ENCODE measurements at places on chromosomes 4 and X.

- DNase-seq = no peak
Observed at GRCh38 chrX:50812995-50813842, 775 bp downstream of the SHROOM4 start.

GRCh38 chr4:76809594-76810305 lies 88.2 kb downstream of the SOWAHB start:
- no peak for DNase-seq

GRCh38 chr4:185903205-185903604 lies 91.2 kb upstream of the SORBS2 start:
- DNase-seq = no peak

DNA sequence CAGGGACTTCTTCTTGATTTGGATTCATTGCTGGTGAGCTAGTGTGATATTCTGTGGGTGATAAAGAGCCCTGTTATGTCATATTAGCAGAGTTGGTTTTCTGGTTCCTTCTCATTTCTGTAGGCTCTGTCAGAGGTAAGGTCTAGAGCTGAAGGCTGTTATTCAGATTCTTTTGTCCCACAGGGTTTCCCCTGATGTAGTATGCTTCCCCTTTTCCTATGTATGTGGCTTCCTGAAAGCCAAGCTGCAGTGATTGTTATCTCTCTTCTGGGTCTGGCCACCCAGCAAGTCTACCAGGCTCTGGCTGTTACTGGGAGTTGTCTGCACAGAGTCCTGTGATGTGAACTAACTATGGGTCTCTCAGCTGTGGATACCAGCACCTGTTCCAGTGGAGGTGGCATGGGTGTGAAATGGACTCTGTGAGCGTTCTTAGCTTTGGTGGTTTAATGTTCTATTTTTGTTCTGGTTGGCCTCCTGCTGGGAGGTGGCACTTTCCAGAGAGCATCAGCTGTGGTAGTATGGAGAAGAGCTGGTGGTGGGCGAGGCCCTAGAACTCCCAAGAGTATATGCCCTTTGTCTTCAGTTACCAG lies 373.7 kb downstream of the AR start:
- DNase-seq = no peak

DNA sequence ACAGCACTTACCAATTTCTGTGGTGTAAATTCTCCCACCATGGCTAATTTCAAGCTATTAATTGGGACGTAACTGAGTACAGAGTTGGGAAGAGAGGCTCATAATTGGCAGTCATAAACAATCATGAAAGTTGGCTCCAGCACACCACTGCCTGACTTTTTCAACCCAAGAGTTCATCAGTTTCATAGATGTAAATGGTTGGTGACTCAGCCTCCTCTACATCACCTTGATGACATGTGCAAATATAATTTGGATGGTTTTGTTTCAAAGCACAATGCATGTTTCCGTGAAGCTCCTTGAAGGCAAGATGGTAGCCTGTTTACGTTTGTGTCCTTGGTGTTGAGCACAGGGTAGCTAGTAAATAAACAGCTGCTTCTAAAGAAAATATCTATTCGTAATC lies 235.1 kb downstream of the LDB2 start:
- no peak for DNase-seq

GRCh38 chr4:2482693-2483092 lies 13.8 kb downstream of the RNF4 start:
- no peak for DNase-seq

DNA sequence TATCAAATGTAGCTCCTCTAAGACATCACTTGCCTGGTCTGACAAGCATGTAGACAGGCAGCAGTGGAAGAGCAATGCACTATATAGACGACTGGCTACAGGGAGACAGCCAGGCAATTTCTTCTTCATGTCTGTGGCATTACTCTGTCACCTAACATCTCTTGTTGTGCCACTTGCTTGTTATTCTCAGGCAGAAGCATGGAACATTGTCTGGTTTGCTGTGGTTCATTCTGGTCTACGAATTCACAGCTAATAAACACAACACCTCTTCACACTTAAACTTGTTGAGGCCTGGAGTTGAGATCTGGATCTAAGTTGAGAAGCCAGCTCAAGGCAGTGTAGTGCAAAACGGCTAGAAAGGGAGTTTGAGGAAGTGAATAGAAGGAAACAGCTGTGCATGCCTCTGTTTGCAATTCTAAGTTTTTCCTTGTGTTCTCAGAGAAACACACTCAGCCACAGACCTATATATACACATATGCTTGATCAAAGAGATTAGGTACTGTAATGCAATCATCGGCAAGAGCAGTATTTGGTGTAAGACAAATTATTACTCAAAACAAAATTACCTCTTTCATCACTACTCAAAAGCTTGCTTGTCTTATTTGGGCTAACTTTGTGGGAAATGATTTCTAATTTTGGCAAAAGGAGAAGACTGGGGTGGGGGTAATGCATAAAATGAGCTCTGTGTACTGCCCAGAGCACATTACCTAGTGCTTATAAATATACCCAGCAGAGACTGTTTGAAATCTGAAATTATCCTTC lies 243.8 kb downstream of the PPP3CA start:
- no peak for DNase-seq

DNA sequence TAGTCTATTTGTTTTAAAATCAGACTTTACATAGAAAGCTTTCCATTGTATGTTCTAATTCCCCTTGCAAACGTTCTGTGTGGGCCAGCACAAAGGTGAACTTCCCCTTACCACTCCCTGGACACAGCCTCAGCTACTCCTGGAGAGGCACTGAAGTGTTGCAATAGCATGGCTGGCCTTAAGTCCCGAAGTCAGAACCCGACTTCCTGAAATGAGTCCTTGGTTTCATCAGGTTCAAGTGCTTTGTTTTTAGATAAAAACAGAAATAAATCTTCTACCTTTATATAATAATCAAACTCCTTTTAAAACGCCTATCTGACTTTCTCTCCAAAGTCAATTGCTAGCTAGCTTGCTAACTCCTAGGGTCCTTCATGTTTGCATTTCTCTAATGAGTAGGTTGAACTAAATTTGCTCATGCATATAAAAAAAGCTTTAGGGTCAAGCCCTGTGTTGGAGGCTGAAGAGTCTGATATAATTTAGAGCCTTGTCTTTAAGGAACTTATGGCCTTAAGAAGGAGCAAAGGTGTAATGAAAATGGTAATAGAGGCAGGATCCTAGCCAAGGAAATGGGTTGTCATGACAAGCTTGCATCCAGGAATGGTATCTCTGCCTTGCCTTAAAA lies 9.0 kb downstream of the BMP3 start:
- DNase-seq = no peak

DNA sequence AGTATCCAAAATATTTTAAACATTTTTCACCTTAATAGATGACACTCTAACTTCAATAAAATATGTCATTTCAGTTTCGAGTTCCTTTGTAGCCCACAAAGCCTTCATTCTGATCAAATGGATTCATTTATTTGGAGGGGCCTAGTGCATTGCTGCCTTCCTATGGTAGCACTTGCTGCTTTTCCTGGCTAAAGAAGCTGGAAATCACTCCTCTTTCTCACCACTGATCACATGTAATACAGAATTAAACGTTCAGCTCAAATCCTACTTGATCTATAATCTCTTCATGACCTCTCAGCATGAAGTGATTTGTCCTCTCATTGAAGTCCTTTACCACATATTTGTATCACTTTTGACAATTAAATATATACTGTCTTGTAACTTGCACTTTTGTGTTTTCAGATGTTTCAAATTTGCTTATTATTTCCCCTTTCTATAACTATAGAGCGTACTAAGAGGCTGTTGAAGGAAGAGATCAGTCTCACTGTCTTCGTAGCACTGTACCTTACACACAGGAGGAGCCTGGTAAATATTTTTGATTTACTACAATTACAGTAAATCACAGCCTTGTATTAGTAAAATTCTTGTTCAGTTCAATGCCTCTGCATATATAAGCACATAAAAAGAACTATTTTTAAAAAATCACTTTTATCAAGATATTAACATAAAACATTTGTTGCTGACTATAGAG lies 555 bp downstream of the CFI start:
- DNase-seq = no peak

DNA sequence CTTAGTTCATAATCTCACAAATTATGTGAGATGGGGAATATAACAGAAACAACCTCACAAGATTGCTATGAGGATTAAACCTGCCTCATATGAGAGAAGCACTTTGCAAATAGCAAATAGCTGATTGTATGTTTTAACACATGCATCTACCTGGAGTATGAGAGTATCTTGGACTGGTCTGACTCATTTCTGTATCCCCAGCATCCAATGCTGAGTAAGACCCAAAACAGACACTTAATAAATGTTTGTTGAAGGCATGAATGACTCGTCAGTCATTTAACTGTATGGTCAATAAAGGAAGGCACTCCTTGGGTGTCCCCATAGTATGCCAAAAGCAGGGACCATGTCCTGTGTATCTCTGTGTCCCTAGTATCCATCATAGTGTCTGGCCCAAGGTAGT lies 350.9 kb upstream of the F9 start:
- no peak for DNase-seq

All from stimulated activated CD8-positive, alpha-beta memory T cell treated with anti-CD3 and anti-CD28 coated beads, Interleukin-7, amount 100 ng/mL, for 48 hours (primary cell).